ENCODE measurements at places on chromosomes 7 and 10.

GRCh38 chr7:136009488-136010079, 32.4 kb upstream of the MTPN start:
- no peak for DNase-seq

DNA sequence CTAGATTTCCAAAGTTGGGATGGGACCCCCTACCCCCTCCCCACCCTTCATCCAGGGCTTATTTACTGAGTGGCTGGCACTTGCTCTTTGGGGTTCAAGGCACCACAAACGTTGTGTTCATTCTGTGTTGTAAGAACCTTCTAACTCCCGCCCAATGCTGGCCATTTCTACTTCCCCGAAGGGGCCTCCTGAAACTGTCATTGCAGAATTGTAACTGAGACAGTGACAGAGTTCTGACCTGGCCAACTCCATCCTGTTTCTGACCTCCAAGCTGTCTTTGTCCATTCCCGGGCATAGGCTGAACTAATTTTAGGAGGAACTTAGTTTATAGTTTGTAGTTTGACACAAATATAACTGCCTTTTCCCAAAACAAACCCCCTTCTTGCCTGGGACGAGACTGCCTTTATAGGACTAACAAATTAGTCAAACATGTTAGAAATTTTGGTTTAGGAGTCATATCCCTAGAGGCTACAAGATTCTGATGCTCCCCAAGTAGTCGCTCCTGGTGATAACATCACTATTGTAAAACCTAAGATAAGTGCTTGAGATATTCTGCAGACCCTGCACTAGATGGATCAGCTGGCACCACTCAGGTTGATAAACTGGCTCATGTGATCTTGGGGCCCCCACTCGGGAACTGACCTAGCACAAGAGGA, 34.8 kb upstream of the ZMIZ2 start:
- DNase-seq, result no peak

GRCh38 chr10:119377958-119378736, 164.4 kb downstream of the RGS10 start:
- DNase-seq, result no peak

DNA sequence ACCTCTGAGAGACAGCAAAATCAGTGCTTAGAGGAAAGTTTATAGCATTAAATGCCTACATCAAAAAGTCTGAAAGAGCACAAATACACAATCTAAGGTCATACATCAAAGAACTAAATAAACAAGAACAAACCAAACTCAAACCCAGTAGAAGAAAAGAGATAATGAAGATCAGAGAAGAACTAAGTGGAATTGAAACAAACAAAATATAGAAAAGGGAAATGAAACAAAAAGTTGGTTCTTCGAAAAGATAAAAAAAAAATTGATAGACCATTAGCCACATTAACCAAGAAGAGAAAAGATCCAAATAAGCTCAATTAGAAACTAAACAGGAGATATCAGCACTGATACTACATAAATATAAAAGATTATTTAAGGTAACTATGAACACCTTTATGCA, 280.0 kb upstream of the NRG3 start:
- no peak for DNase-seq

- DNase-seq, result no peak
Observed at GRCh38 chr7:81684514-81685269, 85.2 kb downstream of the HGF start.

DNA sequence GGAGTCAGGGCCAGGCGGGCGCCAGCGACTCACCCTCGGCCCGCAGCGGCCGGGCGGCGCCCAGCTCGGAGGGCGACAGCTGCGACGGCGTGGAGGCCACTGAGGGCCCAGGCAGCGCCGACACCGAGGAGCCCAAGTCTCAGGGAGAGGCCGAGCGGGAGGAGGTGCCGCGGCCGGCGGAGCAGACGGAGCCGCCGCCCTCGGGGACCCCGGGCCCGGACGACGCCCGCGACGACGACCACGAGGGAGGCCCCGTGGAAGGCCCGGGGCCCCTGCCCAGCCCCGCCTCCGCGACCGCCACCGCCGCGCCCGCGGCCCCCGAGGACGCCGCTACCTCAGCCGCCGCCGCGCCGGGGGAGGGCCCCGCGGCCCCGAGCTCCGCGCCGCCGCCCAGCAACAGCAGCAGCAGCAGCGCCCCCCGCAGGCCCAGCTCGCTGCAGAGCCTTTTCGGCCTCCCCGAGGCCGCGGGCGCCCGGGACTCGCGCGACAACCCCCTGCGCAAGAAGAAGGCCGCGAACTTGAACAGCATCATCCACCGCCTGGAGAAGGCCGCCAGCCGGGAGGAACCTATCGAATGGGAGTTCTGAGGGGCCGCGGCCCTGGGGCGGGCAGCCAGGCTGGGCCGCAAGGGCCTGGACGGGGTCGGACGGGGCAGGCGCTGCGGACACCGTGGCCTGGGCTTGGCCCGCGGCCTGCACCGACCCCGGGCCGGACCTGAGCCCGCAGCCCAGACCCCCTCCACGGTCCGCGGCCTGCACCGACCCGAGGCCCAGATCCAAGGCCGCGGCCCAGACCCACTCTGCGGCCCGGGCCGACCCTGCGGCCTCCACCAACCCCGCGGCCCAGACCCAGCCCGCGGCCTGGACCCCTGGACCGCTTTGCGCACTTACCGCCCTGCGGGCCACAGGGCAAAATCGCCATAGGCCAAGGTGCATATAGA, 37.9 kb upstream of the SH2B2 start:
- no peak for DNase-seq

GRCh38 chr10:119505131-119505551, 37.4 kb downstream of the RGS10 start:
- DNase-seq, result no peak

DNA sequence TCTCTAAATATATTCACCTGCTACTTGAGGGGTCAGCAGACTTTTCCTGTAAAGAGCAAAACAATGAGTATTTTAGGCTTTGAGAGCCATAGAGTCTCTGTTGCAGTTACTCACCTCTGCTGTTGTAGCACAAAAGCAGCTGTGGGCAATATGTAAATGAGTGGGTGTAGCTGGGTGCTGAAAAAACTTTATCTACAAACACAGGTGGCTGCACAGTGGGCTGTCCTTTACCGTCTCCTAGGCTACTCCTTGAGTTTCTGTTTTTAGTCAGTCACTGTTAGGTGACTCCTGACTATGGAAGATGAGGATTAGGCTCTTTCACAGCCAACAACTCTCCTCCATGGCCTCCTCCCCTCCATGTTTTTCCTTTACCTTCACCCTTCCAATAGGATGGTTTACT, 286.1 kb upstream of the C7orf33 start:
- no peak for DNase-seq

- DNase-seq, result no peak
Observed at GRCh38 chr10:32437334-32437733, 8.6 kb upstream of the CCDC7 start.

GRCh38 chr10:131981429-131982184, at the start of gene BNIP3:
Gene BNIP3, minus strand, starts transcription at chr10:131981923. Its CDS starts 117 bp downstream, at chr10:131981806.
- DNase-seq, result peak; percentile 97

GRCh38 chr7:15821484-15822427, 135.3 kb upstream of the MEOX2 start:
- DNase-seq, result no peak

DNA sequence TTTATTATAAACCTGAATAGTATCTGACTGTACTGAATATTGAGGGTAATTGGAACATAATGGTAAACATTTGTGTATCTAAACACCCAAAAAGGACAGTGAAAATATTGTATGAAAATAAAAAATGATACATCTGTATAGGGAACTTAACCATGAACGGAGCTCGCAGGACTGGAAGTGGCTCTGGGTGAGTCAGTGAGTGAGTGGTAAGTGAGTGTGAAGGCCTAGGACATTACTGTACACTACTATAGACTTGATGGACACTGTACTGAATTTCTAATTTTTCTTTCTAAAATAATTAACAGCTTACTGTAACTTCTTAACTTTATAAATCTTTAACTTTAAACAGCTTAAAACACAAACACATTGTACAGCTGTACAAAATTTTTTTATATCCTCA, 454.5 kb upstream of the FZD8 start:
- DNase-seq, result no peak

Data from stimulated activated CD4-positive, alpha-beta T cell treated with anti-CD3 and anti-CD28 coated beads, Interleukin-1b, Interleukin-23, amount 100 ng/mL, for 1 hour (primary cell).